Panc1 (cell line): ENCODE measurements at places on chromosomes 7 and 10. TPM values are rescaled to one million over a fixed set of nuclear protein-coding genes. Genes with fewer than 3 reads are reported as not detected.

The MXI1 gene
- 12.1 TPM for total RNA-seq

The GAD2 gene
- not detected for total RNA-seq

The IRF5 gene
- total RNA-seq, result 8.8 TPM

The PPIF gene
- 59.0 TPM for total RNA-seq

The AKR1B1 gene
- 83.2 TPM for total RNA-seq

The FAM25C gene
- not detected for total RNA-seq

The ELOVL3 gene
- total RNA-seq, result 1.2 TPM

GRCh38 chr7:15886626-15887025, 200.1 kb upstream of the MEOX2 start:
- DNase-seq, result no peak

GRCh38 chr7:111460695-111461094, 101.6 kb downstream of the IMMP2L start:
- DNase-seq, result no peak

DNA sequence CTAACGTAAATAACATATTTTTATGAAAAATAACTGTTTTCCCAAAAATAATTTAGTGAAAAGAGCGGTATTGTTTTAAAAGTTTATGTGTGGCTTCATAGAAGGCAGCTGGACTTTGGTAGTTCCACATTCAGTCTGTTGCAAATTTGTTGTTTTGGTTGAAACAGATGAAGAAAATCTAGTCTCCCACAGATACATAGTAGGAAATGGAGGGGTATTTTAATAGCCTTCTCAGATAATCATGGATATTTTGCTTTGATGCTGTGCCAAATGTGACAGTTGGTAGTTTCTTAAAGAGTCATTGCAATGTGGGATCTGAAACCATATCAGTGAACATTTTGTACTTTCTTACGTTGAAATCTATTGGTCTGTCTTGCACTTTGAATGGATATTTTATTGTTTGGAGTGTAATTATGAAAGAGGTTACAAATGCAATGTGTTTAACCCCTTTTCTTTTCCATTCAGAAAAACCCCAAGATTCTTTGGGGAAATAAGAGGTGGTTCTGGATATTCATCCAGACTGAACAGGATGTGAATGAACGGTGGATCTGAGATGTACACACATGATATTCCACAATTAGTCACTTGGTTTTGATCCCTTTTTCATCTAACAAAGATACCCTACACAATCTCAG, 10.4 kb downstream of the ZNF365 start:
- DNase-seq, result no peak

DNA sequence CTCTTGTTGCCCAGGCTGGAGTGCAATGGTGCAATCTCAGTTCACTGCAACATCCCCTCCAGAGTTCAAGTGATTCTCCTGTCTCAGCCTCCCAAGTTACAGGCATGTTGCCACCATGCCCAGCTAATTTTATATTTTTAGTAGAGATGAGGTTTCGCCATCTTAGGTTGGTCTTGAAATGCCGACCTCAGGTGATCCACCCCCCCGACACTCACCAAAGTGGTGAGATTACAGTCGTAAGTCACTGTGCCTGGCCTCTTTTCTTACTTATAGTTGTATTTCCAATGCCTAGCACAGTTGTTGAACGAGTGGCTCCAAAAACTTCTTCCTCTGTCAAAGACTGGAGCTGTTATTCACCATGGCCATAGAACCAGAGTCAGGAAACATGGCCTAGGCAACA, 6.7 kb downstream of the RNF216 start:
- no peak for DNase-seq

DNA sequence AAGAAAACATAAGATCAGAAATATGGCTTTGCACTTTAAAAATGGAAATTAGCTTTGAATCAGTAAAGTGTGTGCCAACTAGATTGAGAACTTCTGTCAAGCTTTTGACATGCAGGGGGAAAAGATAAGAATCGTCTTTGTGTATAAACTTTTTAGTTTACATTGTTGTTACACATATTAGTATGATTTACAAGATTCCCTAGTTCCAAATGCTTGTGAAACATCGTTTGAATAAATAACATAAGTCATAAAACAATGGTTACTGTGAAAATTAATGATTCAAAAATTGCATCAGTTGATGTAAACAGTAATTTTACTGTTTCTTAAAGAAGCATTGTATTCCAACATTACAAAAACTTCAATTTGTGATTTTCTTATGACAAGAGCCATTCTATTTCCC, 207.6 kb upstream of the MTPN start:
- DNase-seq, result no peak

DNA sequence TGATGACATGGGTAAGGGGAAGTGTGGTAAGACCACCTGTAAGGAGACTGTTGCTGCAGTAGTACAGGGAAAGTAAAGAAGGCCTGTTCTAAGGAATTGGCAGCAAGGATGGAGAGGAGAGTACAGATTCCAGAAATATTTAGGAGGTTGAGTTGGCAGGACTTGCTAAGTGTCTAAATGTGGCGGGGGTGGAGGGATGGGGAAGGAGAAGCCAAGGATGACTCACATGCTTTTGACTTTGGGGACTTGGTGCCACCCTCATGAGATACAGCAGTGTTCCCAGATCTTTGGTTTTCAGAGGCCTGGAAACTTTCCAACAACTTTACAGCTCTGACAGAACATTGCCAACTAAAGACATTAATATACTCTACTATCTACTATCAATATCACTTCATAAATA, 45.4 kb downstream of the CDK6 start:
- no peak for DNase-seq

DNA sequence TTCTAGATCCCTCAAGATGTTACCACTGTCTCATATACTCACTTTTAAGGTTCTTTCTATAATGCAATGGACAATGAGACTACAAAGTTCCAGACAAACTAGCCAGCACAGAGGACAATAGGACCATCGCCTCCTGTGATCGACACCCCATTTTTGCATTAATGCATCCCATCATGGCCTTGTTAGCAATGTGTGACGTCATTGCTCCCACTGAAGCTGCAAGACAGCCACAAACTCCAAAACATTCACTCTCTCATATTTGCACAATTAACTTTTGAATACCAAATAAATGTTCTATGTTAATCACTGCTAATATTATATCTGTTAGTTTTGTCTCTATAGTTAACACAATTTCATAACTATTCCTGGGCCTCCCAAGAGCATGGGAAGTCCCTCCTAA, 88.8 kb upstream of the TMEM72 start:
- DNase-seq, result no peak

GRCh38 chr7:141133646-141134045, 59.8 kb downstream of the TMEM178B start:
- no peak for DNase-seq

DNA sequence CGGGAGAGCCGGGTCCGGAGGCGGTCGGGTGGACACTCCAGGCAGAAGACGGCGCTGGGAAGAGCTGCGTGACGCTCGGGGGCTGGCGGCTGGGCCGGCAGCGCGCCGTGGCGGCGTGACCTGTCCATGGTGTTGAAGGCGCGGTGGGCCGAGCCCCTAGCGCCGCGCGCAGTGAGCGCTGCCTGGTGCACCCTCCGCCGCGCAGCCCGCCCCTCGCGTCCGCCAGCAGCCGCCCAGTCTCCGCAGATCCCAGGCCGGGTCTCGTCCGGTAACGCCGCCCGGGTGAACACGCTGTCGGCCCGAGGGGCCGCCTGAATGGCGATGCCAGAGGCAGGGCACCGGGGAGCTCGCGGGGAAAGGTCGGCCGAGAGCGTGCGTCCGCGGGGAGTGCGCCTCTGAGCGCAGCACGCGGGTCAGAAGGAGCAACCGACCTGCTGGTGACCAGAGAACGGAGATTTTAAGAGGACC, 657 bp upstream of the TMEM178B start:
- DNase-seq, result no peak

DNA sequence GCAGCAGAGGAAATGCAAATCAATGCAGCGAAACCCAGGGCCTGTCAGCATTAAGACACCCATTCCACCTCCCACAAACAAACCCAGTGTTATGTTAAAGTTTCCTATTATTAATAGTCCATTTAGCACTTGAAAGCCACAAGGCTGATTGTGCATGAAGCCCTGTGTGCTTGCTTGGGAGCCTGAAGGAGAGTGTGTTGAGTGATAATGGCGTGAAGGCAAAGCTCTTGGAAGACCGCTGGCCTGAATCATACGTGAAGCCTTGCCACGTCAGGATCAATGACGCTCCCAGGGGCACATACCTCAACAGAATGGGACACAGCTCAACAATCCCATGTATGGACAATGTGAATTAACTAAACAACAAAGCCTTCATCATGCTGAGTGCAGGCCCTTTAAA, 25.1 kb downstream of the PTPRN2 start:
- DNase-seq, result no peak

DNA sequence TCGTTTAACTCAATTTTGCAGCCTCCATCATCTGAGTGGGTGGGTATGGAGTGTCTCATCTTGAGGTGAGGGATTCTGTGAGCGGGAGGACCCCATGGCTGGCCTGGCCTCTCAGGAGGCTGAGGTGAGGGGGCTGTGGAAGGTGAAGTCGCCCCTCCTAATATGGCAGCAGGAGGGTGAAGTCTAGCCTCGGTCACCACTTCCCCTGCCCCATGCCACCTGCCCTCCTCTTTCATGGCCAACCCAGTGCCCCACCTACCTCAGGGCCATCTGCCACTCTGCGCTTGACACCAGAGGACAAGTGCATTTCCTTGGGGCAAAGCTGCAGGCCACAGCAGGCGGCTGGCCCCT, 8.7 kb downstream of the RASGEF1A start:
- DNase-seq, result no peak

- no peak for DNase-seq
These were observed 161.4 kb upstream of the MDFIC start for GRCh38 chr7:114760477-114760876.

- DNase-seq, result no peak
These were observed 45.3 kb upstream of the ANKRD1 start for GRCh38 chr10:90966146-90966545.

- no peak for DNase-seq
These were observed 334.7 kb downstream of the LRMDA start for GRCh38 chr10:75766106-75766505.

- no peak for DNase-seq
These were observed 31.2 kb downstream of the BMPER start for GRCh38 chr7:33936503-33936902.

DNA sequence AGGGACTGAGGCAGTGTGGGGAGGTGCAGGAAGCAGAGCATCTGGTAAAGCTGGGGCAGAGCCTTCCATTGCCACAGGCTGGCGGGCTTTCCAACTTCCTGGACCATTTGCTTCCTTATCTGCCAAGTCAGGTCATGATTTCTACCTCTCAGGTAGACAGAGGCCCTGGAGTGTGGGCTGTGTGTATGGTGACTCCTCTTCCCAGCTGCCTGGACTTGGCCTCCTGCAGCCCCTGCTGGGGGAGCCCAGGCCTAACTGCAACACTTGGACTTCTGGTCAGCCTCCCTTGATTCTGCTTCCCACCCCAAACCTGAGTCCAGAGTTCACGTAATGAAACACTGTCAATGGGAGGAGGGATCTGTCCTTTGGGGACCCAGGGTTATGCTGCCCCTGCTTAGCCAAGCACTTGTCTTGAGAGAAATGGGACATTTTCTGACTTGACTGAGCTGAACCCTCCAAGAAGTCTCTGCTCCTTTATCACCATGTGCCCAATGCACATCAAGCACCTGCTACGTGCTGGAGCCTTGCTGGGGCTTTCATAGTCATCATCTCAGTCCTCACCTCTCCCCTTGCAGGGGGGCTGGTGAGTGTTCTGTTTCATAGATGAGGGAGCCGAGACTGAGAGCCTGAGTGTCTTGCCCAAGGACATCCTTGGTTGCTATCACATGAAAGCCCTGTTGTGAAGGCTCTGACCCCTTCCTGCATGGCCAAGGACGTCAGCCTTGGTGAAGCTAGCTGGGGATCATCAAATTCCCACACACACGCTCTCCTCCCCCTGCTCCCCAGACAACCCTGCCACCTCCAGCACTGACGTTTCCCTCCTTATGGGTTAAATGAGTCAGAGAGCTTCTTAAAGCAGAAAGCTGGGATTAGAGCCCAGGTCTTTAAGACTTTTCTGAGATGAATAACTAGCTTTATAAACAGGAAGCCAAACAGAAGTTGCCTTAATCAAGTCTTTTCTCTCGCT, 3.4 kb downstream of the CLEC2L start:
- DNase-seq, result no peak

- no peak for DNase-seq
These were observed 133.5 kb downstream of the TSPAN12 start for GRCh38 chr7:120724448-120724847.

GRCh38 chr7:105295596-105296352, 92.9 kb downstream of the SRPK2 start:
- no peak for DNase-seq

DNA sequence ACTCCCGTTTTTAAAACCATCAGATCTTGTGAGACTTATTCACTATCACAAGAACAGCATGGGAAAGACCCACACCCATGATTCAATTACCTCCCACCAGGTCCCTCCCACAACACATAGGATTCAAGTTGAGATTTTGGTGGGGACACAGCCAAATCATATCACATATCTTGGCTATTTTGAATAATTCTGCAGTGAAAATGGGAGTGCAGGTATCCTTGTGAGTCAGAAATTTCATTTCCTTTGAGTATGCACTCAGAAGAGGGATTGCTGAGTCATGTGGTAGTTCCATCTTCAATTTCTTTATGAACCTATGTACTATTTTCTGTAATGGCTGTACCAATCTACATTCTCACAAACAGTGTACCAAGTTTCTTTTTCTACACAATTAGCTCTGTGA, 125.8 kb downstream of the ANKRD7 start:
- DNase-seq, result no peak

- DNase-seq, result no peak
These were observed 245.0 kb upstream of the NPY start for GRCh38 chr7:24038993-24039392.

DNA sequence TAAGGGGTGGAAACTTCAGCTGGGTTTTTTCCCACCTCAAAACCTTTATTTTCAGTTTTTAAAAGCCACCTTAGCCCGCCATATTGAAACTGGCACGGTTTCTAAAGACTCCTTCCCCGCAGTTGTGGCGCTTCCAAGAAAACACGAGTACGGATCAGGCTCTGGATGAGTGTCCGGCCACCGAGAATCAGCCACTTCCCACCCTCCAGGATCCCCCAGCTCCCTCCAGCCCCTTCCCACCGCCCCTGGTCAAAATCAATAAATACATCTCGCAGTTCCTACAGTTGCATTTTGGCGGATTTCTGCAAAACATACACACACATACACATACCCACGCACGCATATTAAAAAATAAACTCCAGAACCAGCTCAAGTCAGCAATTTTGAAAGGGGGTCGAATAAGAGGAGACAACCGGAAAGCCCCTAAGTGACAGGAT, 1.1 kb downstream of the SFMBT2 start:
- no peak for DNase-seq

DNA sequence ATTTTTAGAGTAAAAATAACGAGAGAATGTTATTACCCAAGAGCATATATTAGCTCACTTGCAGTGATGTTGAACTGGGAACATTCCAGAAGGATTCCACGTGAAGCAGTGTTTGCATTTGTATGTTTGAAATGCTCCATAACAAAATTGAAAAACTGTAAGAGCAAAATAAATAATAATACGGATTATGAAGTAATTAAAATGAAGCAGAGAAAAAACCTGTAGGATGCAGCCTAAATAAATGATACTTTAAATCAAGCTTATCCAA, 203.3 kb downstream of the BAMBI start:
- no peak for DNase-seq
